ENCODE measurements at places on chromosomes 13 and 19.

GRCh38 chr13:40023595-40024203, 368.2 kb downstream of the COG6 start:
- DNase-seq = no peak

DNA sequence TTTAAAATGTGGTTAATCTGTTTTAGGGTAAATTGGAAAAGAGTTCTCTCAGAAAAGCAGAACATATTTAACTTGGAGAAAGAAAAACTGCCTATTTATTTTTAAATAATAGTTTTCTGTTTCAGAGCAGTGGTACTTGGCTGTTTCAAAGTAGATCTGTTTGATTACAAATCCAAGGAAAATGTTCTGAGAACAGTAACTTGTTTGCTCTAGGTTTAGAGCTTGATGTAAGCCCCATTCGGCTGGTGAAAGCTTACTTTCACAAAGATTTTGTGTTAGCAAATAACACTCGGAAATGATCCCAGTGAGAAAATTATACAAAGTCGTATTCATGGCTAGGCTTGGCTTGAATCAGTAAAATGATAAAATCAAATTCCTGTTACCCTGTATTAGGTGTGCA, 395.8 kb upstream of the GPC6 start:
- DNase-seq = no peak

GRCh38 chr13:98483601-98484288, 93.2 kb downstream of the STK24 start:
- no peak for DNase-seq

- no peak for DNase-seq
Measured at GRCh38 chr13:44660050-44660449, 83.9 kb upstream of the TSC22D1 start.

Measured in SHP77 treated with DMSO at 0.1 percent for 48 hours (cell line).